Activated naive CD4-positive, alpha-beta T cell treated with anti-CD3 and anti-CD28 coated beads, Interleukin-2, amount 50 U/mL, for 72 hours (primary cell): ENCODE measurements at places on chromosomes 11 and 22.

GRCh38 chr11:86185381-86185750 is 59.2 kb upstream of the EED start:
- no peak for DNase-seq

- DNase-seq: no peak
Observed at GRCh38 chr22:48331691-48332220, 1495.9 kb downstream of the BRD1 start.

GRCh38 chr11:119619665-119620064 is 109.3 kb downstream of the NECTIN1 start:
- no peak for DNase-seq

- no peak for DNase-seq
Observed at GRCh38 chr11:130485983-130486382, 37.5 kb downstream of the ADAMTS15 start.

DNA sequence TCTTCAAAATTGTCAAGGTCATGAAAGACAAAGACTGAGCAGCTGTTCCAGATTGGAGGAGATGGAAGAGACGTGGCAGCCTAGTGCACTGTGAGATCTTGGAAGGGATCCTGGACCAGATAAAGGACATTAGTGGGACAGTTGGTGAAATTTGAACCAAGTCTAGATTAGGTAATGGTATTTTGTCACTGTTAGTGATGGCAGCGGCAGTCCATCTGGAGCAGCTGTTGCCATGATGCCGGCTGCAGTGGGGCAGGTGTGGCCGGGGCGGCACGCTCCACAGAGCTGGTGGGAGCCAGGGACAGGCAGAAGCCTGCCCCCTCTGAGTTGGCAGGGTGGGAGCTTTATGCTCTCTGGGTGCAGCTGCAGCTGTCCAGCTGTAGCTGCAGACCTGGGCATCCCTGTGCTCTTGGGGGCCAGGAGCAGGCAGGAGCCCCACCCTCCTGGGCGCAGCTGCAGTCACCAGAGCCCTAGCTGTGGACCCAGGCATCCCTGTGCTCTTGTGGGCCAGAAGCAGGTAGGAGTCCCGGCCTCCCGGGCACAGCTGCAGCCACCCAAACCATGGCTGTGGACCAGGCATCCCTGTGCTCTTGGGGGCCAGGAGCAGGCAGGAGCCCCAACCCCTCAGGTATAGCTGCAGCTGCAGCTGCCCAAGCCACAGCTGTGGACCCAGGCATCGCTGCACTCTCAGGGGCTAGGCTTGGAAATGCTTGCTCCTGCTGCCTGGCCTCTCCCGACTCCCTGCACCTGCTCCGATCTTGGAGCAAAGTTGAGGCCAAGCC is 20.7 kb downstream of the DIXDC1 start:
- DNase-seq: no peak

DNA sequence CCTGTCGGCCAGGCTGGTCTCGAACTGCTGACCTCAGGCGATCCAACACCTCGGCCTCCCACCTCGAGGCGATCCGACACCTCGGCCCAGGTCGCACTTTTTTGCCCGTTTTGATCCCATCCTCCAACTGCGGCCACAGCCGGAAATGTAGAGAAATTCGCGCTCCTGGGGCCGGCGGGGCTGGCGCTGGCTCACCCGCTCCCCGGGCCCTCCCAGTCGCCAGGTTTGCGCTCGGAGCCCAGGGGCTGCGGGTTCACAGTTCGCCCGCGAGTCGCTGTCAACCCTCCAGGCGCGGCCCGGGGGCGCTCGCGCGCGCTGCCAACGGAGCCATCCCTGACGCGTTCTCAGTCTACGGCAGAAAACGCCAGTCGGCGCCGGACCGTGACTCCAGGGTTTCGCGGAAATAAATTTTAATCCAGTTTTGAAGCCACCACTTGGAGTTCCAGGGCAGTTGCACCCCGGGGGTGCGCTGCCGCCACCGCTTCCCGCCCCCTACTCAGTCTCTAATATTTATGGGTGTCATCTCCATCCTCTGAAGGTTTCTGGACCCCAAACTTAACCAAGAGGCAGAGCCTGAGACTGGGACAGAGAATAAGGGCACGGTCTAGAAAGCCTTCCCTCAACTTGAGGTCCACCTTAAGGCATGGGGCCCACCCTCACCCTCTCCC is 1.5 kb upstream of the KLHDC7B start:
- DNase-seq: peak; percentile 90

GRCh38 chr22:36301384-36301828 is 48.5 kb downstream of the APOL1 start:
- DNase-seq: peak; percentile 85

DNA sequence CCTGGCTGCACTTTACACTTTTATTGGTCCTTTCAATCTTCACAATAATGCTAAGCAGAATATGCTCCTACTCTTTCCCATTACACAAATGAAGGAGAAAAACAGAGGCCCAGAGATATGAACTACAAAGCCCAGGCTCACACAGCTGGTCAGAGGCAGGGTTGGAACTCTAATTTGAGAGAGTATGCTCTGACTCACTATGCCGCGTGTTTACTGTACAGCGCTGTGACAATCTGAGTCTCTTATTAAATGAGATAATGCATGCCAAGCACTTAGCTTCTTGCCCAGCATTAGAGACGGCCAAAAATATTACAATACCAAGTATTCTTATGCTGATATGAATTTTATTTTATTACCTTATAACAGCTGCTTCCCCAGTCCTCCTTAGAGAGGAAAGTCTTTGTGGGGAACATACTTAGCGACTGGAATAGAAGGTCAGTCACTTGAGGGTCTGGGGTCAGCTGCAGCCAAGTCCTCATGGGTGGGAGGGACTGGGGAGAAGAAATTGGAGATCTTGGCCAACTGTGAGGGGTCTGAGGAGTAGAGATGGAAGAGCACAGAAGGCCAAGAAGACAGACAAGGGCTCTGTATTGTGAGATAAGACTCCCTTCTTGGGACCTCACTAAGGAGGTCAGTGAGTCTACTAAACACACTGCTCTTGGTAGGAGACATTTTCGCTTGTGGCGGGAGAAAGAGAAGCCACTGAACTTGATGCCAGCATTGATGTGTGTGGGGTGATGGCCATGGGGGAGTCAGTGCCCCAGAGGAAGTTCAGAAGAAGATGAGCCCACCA is 150.8 kb upstream of the TIMP3 start:
- no peak for DNase-seq

GRCh38 chr11:121755191-121755590 is 302.4 kb upstream of the SORL1-AS1 start:
- DNase-seq: no peak

DNA sequence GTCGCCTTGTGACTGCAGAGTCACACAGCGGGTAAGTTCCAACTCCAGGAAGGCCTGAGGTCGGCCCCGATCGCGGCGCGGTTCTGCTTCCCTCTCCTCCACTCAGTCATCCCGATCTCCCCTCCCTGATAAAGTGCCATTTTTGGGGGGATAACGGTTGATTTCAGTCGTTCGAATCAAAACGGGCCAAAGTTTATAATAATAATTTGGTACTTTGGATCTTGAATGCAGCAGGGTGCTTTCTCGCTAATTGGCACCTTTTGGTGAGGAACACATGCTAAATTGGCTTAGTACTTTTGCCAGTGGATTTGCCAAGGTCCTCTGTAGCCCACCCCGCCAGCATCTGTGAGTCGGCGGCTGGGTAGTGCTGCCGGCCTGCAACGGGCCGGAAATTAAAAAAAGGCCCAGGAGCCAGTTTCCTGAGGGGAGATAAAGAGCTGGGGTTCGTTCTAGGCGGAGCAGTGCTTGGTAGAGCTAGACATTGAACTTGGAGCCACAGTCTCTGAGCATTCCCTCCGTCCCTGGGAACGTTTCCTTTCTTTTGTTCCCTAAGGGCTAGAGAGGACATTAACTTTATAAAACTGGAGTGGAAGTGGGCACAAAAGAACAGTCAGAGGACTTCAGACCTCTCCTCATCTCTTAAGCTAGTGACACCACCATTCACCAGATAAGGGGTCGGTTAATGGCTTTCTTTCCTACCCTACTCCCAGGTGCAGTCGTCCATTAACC is 997 bp downstream of the UBE2L3 start:
- DNase-seq: peak; percentile 26

GRCh38 chr22:49024775-49025440 is 802.8 kb downstream of the BRD1 start:
- no peak for DNase-seq

DNA sequence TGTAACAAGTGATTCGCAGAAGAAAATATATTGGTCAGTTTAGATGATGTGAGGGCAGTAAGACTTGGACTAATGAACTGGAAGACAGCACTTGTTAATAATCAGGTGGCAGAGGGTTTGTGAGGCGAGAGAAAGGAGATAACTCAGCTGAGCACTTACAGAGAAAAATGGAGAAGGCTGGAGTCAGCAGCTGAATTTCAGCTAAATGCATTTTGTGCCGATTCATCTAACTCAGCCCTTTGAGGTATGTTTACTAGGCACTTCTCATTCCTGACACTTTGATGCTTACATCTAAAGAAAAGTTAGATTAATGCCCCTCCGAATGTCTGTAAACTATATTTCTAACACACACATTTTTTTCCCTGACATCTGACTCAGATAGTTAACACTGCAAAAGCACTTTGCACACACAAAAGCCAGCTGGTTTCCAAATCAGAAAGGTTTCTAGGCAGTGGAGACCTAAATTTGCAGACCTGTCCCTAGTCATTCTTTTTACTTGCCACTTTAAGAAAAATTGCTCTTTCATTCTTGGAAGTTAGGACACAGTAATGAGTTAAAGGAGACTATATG is 859.5 kb upstream of the CCDC90B start:
- DNase-seq: no peak

DNA sequence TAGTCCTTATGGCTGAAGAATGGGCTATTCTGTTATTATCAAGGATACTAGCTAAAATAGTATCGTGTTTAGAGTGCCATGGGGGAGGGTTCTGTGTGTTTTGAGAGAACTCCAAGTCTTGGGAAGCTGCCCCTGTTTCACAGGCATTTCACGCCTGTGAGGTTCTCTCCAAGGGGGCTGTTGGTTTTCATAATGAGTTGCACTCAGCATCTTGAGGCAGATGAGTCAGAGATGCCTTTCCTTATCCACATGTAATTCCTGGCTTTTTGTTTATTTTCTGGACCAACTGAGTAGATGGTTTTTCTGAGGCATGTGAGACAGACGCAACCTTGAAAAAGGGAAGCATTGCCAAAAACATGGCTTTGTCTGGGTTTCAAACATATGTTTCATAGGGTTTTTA is 203.7 kb downstream of the ARHGAP42 start:
- DNase-seq: no peak

- no peak for DNase-seq
Observed at GRCh38 chr11:7677071-7677470, 3.8 kb upstream of the CYB5R2 start.

GRCh38 chr22:32410459-32410858 is 1.6 kb downstream of the RTCB start:
- no peak for DNase-seq

GRCh38 chr11:94025690-94026394 is 4.7 kb downstream of the HEPHL1 start:
- no peak for DNase-seq

DNA sequence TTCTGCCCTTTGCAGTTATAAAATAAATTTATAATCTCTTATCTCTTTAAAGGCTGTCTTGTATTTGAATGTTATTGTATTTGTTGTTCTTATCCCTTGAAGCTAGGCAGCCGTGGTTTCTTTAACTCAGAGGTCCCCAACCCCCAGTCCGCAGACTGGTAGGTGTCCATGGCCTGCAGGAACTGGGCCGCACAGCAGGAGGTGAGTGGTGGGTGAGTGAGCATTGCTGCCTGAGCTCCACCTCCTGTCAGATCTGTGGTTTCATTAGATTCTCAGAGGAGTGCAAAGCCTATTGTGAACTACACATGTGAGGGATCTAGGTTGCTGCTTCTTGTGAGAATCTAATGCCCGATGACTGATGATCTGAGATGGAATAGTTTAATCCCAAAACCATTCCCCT is 380.0 kb upstream of the CCDC90B start:
- no peak for DNase-seq

GRCh38 chr11:67484847-67485311 is 2.1 kb downstream of the AIP start:
- peak; percentile 69 for DNase-seq

DNA sequence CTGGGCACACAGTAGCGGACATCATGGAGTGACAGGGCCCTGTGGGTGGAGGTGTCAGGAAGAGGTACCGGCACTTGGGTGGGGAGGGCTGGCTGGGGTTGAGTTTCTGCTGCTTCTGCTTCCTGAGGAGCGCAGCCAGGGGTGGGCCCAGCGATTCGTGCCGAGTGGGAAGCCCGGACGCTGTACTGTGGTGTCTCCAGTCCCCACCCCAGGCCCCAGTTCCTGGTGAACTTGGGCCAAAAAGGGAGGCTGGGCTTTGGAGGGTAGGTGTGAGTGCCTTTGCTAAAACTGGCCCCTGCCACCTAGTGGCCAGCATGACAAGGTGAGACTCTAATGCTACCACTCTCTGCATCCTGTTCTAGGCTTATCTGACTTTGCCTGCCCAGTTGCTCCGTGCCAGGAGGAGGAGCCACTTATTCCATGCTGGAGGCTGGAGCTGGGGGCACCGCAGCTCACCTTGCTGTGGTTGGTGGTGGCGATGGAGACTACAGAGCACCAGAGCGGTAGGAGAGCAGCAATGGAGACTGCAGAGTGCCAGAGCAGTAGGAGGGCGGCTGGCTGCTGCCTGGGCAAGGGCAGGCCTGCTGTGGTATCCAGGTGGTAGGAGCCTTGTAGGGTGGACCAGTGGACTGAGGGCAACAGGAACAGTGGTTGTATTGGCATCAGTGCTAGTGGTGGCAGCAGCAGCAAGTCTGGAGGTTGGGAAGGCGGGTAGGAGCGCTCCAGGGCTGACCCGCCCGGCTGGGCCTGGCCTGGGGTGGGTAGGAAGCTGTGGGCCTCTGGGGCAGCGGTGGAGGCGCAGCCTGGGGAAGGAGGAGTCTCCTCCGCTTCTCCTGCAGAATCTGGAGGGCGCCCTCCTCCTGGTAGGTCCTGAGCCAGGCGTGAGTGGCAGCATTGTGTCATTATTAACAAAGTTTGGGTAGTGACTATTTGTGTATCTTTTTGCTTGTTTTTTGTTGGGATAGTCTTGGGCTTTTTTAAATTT is 2.2 kb upstream of the RFPL2 start:
- no peak for DNase-seq
